ENCODE measurements at places on chromosomes 3 and 15. TPM values are rescaled to one million over a fixed set of nuclear protein-coding genes. Genes with fewer than 3 reads are reported as not detected.

The SLC22A13 gene
- total RNA-seq = not detected

The RAD54L2 gene
- 3.9 TPM for total RNA-seq

The C15orf62 gene
- not detected for total RNA-seq

The SAMD7 gene
- not detected for total RNA-seq

The MUSTN1 gene
- total RNA-seq = 0.28 TPM

The AP3B2 gene
- total RNA-seq = 1.0 TPM

The MUC4 gene
- total RNA-seq = not detected

The SLC9C1 gene
- not detected for total RNA-seq

The LRRN1 gene
- total RNA-seq = not detected

The HTR3C gene
- total RNA-seq = not detected

The ERICH6 gene
- total RNA-seq = not detected
